ENCODE measurements at places on chromosomes 12 and 14.

GRCh38 chr12:105956662-105957457 lies 181.9 kb downstream of the NUAK1 start:
- DNase-seq: peak; percentile 9

DNA sequence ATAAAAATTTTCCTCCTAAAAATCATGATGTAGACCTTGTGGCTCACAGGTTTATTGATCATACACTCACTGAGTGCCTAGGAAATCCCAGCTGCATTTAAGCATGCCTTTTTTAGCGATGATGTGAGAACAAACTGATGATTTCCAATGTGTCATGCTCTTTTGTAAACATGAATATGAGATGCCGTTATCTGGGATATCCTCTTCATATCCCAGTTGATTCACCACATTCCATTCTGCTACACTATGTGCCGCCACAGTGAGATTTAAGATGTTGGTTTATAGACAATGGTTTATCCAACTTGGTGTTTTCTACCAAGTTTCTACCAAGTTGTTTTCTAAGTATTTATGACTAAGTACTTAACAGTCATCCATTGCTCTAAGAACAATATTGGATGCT lies 5.2 kb downstream of the OR4E1 start:
- no peak for DNase-seq

DNA sequence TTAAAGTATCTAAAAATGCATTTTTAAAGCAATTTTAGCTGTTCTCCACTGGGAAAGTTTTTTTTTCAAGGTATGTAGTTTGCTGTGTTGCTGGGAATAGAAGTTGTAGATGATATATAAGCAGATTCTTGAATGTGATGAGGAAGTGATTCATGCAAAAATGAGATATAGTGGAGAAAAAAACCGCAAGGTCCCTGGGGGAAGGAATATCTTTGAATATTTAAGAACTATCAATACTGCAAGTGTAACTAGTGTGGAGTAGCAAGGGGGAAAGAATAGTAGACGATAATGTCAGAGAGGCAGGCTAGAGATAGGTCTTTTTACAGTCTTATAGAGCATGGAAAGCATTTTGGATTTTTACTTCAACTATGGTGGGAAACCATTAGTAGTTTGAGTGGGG lies 42.5 kb downstream of the PTCSC3 start:
- DNase-seq: no peak

GRCh38 chr12:124475295-124476010 lies 92.0 kb downstream of the NCOR2 start:
- DNase-seq: no peak

- no peak for DNase-seq
Measured at GRCh38 chr14:72651081-72651480, 242.8 kb downstream of the DPF3 start.

GRCh38 chr14:63939006-63939270 lies 86.1 kb downstream of the SYNE2 start:
- DNase-seq: no peak

DNA sequence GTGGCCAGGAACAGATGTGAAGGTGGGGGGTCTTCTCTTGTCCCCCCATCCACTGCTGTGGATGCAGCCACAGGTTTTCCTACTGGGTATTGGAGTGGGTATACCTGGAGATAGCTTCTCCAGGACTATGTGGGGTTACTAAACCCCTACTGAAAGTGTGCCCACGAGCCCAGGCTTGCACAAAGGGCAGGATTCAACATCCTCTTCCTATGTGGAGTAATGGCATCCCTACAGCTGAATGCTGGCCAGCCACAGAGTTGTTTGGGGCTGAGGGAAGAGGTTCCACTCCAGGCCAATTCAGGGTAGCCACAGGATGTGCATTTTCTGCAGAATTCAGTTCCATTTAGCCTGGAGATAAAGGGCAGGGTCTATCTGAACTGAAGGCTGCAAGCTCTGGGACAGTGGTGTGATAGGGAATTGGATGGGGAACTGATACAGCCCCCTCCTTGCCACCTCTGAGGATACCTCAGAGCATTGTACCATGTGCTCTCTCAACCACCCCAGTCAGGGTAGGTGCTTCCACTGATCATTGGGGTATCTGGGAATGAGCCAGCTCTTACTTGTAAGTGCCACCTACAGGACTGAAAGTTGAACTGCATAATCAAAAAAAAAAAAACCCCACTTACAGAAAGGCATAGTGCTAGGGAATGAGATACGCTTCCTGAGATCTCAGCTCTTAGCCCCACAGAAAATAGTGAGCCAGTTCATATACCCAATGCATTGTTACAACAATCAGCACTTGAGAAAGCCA lies 187.1 kb downstream of the KITLG start:
- DNase-seq: peak; percentile 83

DNA sequence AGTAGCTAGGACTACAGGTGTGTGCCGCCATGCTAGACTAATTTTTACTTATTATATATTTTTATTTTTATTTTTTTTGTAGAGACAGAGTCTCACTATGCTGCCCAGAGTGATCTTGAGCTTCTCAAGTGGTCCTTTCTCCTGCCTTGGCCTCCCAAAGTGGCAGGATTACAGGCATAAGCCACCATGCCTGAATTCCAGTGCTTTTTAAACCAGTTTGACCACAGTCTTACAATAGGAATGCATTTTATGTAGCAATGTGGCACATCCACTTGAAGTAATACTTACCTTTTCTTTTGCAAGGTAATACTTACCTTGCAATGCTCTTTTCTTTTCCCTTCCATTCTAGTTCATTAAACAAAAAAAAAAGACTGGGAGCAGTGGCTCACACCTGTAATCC lies 38.0 kb upstream of the CPM start:
- DNase-seq: no peak

GRCh38 chr12:25186038-25186787 lies 8.7 kb downstream of the DNAI7 start:
- no peak for DNase-seq

- DNase-seq: no peak
Measured at GRCh38 chr12:93191956-93192355, 185.8 kb upstream of the NUDT4 start.

DNA sequence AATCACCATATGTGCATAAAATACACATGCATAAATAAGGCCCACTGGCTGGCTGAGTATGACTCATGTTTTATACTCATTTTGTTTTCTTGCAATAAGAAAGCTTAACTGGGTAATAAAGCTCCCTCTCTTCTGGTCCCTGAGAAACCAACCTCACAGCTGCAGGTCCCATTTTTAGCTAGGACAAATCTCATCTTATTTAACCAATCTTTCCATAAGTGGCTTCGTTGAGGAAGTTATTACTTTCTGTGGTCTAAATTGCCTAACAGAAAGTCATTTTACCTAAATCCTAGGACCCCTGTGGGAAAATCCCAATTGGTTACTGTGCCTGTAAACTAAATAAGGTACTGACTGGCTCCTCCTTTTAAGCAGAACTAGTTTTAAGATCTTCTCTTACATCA lies 232.8 kb upstream of the FBXO33 start:
- DNase-seq: no peak

DNA sequence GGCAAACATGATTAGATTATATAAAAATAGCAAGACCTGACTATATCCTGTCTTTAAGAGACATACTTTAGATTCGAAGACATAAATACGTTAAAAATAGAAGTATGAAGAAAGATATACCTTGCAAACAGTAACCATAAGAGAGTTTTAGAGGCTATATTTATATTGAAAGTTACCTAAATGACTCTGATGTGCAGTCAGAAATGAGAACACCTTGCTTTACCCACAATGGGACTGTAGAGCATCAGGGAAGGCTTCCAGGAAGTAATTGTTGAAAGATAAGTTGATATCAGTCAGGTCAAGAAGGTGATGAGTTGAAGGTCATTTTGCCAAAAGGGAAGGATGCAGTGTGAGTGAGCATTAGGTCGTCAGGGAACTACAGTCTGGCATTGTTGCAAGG lies 110.2 kb downstream of the NEDD1 start:
- no peak for DNase-seq

- no peak for DNase-seq
Measured at GRCh38 chr12:79162147-79162772, 297.7 kb downstream of the SYT1 start.

GRCh38 chr12:1532375-1533165 lies 61.8 kb downstream of the FBXL14 start:
- DNase-seq: no peak

GRCh38 chr14:31536201-31536960 lies 24.8 kb upstream of the NUBPL start:
- DNase-seq: no peak
